ENCODE measurements at places on chromosomes 7 and 10.

DNA sequence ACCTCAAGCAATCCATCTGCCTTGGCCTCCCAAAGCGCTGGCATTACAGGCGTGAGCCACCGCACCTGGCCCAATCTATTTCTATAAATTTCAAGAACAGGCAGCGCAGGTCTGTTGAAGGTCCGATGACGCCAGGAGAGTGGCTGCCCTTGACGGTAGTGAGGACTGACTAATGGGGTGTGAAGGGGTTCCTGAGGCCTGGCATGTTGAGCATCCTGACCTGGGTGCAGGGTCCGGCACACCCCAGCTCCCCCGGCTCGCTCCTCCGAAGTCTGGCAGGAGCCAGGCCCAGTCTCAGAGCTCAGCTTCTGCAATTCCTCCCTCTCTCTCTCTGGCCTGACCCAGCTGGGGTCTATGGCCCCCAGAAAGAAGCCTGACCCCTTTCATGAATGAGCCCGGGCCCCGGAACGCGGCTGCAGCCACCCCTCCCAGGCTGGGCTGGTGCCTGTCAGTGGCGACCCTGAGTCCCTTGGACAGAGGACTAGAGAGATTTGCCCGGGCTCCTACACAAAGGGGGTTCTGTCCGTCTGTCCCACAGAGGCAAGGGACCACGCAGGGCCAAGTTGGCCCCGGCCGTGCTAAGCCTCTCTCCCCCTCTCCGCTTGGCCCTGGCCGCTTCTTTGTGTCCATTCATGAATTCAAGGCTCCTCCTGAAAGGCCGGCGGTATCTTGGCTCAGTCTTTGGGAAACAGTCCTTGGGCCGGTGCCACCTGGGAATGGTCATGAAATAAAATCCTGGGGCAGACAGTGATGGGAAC lies 18.8 kb downstream of the MMD2 start:
- no peak for DNase-seq

GRCh38 chr10:91643700-91644099 lies 10.8 kb upstream of the PPP1R3C start:
- no peak for DNase-seq

- no peak for DNase-seq
Measured at GRCh38 chr7:157235357-157236333, 96.9 kb downstream of the UBE3C start.

- no peak for DNase-seq
Measured at GRCh38 chr7:128102490-128103291, 71.5 kb upstream of the LRRC4 start.

- no peak for DNase-seq
Measured at GRCh38 chr7:44618045-44618444, 11.6 kb downstream of the OGDH start.

- no peak for DNase-seq
Measured at GRCh38 chr10:77073663-77073960, 564.0 kb downstream of the KCNMA1 start.

- no peak for DNase-seq
Measured at GRCh38 chr7:34247468-34247867, 342.1 kb downstream of the BMPER start.

DNA sequence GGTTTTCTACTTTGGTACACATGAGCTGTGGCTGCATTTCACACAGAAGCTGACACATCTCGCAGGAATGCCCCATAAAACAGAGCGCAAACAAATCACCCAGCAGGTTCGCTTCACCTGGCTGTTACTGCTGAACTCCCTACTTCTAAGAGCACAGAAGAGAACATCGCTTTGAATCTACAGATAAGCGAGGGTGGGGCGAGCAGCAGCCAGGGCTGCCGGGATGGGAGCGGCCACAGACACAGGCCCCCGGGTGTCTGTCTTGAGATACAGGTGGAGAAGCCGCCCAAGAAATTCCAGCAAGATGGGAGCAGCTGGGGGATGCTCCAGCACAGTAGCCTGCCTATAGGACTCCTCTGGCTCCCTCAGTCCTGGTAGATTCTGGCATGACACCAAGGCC lies 27.4 kb downstream of the OGDHL start:
- no peak for DNase-seq

DNA sequence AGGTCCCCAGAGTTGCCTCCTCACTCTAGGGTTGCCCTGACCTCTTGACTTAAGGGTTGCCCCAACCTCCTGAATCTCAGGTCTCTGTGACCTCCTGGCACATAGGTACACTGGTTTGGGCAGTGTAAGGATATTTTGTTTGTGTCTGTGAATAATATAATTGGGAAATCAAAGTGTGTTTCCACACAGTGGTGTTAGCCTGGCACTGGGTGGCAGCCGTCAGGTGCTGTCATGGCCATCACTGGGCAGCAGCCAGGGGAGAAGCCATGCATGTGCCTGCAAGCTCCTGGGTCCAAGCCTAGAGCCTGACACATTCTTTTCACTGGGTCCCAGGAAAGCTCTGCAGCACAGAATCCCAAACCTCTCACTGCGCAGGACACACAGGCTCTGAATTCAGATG lies 3.6 kb upstream of the CCDC201 start:
- DNase-seq, result no peak

- DNase-seq, result peak; percentile 44
Measured at GRCh38 chr7:1046722-1047679, 2.7 kb downstream of the GPR146 start.

GRCh38 chr7:81776161-81776560 lies 6.3 kb upstream of the HGF start:
- no peak for DNase-seq

DNA sequence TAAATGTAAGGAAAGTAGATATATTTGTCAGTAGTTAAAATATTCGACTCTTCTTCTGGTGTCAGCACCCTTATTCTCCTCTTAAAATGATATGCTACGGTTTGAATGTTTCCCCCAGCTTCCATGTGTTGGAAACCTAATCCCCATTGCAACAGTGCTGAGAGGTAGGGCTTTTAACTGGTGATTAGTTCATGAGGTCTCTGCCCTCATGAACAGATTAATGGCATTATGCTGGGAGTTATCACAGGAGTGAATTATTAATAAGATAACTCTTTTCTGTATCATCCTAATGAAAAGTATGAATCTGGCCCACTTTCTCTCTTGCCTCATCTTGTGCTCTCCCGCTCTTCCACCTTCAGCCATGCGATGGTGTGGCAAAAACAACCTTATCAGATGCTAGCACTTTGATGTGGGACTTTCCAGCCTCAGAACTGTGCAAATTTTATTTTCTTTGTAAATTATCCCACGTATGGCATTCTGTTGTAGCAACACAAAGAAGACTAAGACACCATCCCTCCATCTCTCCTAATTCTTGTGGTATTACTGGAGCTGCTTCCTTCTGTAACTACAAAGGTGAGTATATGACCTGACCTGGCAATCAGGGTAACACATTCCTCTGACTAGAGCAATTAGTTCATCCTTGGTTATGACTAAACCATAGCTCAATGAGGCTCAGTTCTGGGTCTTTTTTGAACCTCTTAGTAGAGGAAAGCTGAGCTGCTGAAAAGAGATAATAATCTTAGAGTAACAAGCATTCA lies 171.1 kb upstream of the TMEM196 start:
- no peak for DNase-seq

DNA sequence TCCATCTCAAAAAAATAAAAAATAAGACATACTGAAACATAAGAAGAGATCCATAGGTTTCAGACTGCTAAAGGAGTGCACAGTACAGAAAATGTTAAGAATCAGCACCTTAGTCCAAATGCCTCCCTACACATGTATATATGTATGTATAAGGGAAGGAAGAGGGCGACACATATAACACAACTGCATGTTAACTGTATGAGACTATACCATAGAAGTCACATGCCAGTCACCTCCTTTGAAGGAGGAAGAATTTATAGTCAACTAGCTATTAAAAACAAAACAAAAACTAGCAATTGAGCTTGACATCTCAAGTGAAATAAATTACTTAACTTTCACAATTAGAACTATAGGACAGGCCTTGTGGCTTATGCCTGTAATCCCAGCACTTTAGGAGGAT lies 50.4 kb downstream of the IGF2BP3 start:
- DNase-seq, result no peak

GRCh38 chr10:28850784-28851183 lies 173.5 kb downstream of the BAMBI start:
- no peak for DNase-seq

GRCh38 chr7:41134300-41135255 lies 568.3 kb downstream of the INHBA start:
- DNase-seq, result no peak

DNA sequence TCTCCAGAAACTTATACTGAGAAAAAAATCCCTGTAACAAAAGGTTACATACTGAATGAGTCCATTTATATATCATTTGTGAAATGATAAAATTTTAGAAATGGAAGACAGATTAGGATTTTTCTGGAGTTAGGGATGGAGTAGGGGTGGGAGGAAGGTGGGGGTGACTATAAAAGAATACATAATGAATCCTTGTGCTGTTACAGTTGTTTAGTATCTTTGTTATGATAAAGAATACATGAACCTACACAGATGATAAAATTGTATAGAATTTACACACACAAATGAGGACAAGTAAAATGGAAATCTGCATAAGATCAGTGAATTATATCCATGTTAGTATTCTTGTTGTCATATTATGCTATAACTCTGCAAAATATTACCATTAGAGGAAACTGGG lies 41.7 kb upstream of the CCSER2 start:
- DNase-seq, result no peak

- no peak for DNase-seq
Measured at GRCh38 chr10:109418795-109419194, 504.5 kb downstream of the XPNPEP1 start.

- DNase-seq, result no peak
Measured at GRCh38 chr7:65338346-65338745, 35.3 kb upstream of the ZNF92 start.

- DNase-seq, result no peak
Measured at GRCh38 chr10:72697716-72698115, 5.8 kb downstream of the MCU start.

GRCh38 chr10:28922127-28922526 lies 244.8 kb downstream of the BAMBI start:
- DNase-seq, result no peak

GRCh38 chr7:17325364-17325763 lies 26.9 kb downstream of the AHR start:
- no peak for DNase-seq

DNA sequence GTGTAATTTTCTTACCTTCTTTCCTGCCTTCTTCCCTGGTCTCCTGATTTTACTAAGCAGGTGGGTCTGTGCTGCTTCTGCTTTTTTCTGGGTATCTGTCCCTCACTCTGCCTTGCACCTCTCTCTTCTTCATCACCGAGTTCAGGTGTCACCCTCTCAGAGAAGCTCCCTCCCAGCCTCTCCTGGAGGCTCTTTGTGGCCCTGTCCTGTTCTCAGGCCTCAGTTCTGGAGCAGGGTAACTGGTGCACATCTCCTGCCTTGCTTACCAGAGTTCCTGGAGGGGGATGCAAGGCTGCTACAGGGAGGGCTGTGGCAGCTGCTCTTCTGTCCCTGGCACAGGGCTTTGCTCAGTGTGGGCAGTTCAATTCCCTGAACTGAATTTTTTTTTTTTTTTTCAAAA lies 66.1 kb downstream of the RBM33 start:
- no peak for DNase-seq

- DNase-seq, result no peak
Measured at GRCh38 chr7:123538189-123538714, 3.9 kb upstream of the IQUB start.

GRCh38 chr10:68562661-68563570 lies 2.8 kb downstream of the TET1 start:
- no peak for DNase-seq

DNA sequence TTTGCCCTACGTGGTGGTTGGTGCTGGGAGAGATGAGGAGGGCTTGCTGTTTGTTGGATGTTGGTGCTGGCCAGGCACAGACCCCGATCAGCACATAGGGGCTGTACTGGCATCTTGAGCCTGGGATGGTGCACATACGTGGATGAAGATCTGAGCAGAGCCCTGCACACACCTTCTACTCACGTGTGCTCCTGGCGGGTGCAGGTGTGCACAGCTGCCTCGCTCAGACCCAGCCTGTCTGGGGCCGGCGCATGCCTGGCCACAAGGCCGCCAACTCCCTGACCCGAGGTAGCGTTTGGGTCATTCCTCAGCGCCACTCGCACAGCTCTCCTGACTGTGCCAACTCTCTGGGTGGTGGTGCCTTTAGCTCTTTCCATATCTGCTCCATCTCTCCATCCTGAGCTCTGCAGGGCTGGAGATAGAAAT lies 18.6 kb downstream of the PALD1 start:
- no peak for DNase-seq

DNA sequence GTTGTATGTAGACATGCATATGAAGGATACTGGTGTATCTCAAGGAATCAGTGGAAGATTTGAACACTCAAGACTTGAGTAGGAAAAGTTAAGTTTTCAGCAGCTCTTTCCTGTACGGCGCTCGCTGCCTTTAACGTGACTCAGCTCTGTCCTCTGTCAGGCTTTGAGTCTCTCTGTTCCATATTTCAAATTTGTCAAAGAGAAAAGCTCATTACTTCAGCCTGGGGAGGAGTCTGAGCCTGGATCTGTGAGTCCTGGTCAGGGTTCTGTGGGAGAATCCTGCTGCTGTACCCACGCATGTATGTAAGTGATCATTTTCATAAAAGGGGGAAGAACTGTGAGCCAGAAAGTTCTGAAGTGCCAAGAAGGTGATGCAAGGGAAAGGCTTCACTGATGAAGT lies 13.8 kb upstream of the MPP7 start:
- DNase-seq, result no peak

- DNase-seq, result no peak
Measured at GRCh38 chr10:100897976-100898375, 14.8 kb upstream of the SLF2 start.

- no peak for DNase-seq
Measured at GRCh38 chr10:78817361-78817760, 251.4 kb upstream of the ZMIZ1 start.

DNA sequence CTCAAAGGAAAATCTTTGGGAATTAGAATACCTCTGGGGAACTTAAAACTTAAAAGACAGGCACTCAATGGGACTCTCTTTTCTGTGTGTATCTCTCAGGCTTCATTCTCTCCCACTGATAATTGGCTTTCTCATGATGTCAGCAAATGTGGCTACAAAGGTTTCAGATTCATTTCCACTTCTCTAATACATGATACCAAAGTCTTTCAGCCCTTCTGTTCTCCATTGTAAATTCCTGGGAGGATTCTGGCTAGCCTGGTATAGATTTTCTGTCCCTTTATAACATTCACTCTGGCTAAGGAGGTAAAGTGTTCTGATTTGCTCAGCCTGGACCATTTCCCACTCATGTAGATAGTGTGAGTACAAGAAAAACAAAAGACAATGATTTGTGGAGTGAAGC lies 606.2 kb downstream of the PCDH15 start:
- DNase-seq, result no peak

- DNase-seq, result no peak
Measured at GRCh38 chr10:124942317-124943169, 620 bp downstream of the ZRANB1 start.

- DNase-seq, result no peak
Measured at GRCh38 chr10:104326991-104327610, 11.2 kb downstream of the ITPRIP start.

GRCh38 chr10:58575491-58575890 lies 62.8 kb downstream of the BICC1 start:
- DNase-seq, result no peak

- no peak for DNase-seq
Measured at GRCh38 chr10:103049237-103049636, 131.1 kb downstream of the CNNM2 start.

GRCh38 chr10:70777063-70777875 lies 7.9 kb downstream of the TBATA start:
- DNase-seq, result no peak

- DNase-seq, result no peak
Measured at GRCh38 chr7:68964060-68964459, 634.2 kb upstream of the AUTS2 start.

Data from activated effector memory CD4-positive, alpha-beta T cell treated with Interleukin-2 at 50 U/mL for 16 hours (primary cell).